ENCODE measurements at places on chromosomes 16 and 17. TPM values are rescaled to one million over a fixed set of nuclear protein-coding genes. Genes with fewer than 3 reads are reported as not detected.

DNA sequence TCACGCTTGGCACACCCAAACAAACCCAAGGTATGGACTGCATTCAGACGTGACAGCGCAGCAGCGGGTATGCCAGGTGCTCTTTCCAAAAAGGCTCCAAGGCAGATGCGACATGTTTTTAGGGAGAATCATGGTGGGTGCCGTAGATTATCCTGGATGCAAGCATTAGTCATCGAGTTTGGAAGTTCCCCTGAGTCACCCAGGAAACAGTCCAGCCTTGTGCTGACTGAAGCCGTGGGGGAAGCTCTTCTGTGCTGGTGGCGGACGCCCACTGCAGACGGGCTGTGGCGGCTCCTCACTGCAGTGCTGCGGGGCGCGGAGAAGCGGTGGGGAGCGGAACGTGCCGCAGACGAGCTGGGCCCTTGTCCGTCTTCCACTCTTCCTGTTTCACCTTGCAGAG lies 13.9 kb downstream of the JPT2 start:
- no peak for DNase-seq

GRCh38 chr17:27526604-27527002 lies 70.4 kb downstream of the KSR1 start:
- peak; percentile 55 for DNase-seq

Gene HEATR9
- not detected for total RNA-seq

GRCh38 chr17:57906910-57907309 lies 48.3 kb downstream of the CUEDC1 start:
- no peak for DNase-seq

GRCh38 chr16:1909561-1910231 lies 8.5 kb downstream of the HS3ST6 start:
- DNase-seq: no peak

Gene C17orf78
- total RNA-seq: not detected

DNA sequence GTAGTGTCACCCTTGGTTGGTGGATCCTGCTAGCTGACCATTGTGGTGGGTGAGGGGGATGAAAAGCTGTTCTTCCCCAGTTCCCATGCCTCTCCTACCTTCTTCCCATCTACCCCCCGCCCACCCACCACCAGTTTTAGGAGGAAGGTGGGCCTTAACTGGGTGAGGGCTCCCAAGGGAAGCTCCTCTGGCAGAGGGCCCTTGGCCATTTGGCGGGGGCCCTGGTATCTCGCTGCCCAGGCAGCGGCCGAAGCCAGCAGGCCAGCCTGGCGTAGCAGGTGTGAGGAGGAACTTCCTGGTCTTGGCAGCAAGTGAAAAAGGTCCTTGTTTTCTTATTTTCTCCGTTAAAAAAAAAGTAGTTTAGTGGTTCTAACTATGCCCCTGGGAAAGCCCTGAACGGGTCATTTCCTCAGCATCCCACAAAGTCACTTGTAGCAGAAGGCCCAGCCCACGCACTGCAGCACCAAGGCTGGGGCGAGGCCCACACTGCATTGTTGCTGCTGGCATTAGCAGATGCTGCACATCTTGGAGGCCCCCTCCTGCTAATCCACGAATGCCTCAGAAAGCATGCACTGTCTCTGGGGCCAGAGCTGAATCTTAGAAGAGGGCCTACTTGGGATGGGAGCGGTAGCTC lies 72.5 kb downstream of the MPRIP start:
- peak; percentile 33 for DNase-seq

GRCh38 chr17:79729761-79730160 lies 982 bp upstream of the ENPP7 start:
- DNase-seq: no peak

Gene LGALS9B
- total RNA-seq: not detected

GRCh38 chr17:82463925-82464566 lies 5.5 kb downstream of the NARF start:
- no peak for DNase-seq

Gene ATAD5
- total RNA-seq: 32.1 TPM

Gene SLC5A10
- not detected for total RNA-seq

Gene KRTAP17-1
- total RNA-seq: not detected

- DNase-seq: no peak
Measured at GRCh38 chr17:53527473-53527872, 295.3 kb upstream of the KIF2B start.

Gene PRSS27
- 1.9 TPM for total RNA-seq

GRCh38 chr16:81492311-81492761 lies 47.7 kb downstream of the CMIP start:
- DNase-seq: no peak

DNA sequence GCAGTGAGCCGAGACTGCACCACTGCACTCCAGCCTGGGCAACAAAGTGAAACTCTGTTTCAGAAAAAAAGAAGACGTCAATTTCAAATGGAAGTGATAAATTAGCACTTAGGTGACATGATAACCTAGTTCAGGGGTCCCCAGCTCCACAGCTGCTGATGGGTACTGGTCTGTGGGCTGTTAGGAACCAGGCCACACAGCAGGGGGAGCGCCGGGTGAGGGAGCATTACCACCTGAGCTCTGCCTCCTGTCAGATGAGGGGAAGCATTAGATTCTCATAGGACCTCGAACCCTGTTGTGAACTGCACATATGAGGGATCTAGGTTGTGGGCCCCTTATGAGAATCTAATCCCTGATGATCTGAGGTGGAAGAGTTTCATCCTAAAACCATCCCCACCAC lies 253.0 kb downstream of the FOXL1 start:
- DNase-seq: no peak

- DNase-seq: no peak
Measured at GRCh38 chr17:61440697-61441096, 11.5 kb upstream of the TBX4 start.

GRCh38 chr17:50882851-50883250 lies 16.7 kb upstream of the TOB1 start:
- DNase-seq: no peak

DNA sequence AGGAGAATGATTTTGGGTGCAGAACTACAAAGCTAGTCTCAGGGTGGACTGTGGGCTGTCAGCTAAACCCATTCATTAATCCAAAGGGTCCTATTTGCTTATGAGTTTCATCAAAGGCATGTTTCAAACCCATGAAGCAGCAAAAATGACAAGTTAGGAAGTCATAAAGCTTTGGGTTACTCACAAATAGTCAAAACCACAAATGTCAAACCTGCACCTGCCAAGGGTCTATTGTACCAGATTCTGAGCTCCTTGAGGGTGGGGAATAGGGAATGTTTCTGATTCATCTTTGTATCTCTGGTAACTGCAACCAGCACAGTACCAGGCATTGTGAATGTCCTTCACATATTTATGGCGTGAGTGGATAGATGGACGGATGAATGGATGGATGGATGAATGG lies 317.7 kb downstream of the MAF start:
- DNase-seq: no peak

Gene EVI2A
- total RNA-seq: 42.7 TPM

GRCh38 chr17:44591206-44591605 lies 33.9 kb downstream of the FZD2 start:
- DNase-seq: no peak

DNA sequence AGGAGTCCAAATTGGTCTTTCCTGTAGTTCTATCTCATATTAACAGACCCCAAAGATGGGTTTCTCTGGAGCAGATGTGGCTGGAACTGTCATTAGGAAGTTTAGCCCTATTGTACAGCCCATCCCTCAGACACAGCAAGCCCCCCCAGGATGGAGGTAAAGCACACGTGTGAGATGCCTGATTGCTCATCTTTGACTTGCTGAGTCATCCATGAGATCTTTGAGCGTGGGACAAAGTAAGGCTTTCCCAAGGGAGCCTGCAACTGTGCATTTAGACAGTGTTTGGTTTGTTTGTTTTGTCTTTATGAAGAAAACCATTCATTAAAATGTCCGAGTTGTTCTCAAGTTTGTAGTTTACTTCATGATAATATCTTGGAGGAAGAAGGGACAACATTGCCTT lies 145.3 kb upstream of the CDH13 start:
- DNase-seq: no peak

Gene DNAH9
- total RNA-seq: not detected

- DNase-seq: no peak
Measured at GRCh38 chr16:67868290-67868689, 4.6 kb upstream of the EDC4 start.

DNA sequence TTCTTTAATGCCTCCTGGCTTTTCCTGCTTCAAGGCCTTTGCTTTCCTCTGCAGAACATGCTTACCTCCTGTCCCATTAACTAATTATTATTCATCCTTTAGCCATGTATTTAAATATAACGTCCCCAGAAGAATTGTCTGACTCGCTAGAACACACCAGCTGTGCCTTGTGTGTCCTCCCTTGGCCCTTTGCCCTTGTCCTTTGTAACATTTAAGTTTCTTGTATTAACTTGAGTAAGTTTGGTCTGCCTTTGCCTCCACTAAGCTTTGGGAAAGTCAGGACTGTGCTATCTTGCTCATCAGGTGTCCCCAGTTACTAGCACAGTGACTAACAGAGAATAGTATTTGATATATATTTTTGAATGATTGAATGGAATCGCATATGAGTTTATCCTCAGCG lies 29.6 kb upstream of the ABCA9 start:
- no peak for DNase-seq

GRCh38 chr17:30720013-30720471 lies 104.5 kb downstream of the CRLF3 start:
- no peak for DNase-seq

- no peak for DNase-seq
Measured at GRCh38 chr17:79412110-79412509, 198.7 kb downstream of the RBFOX3 start.

GRCh38 chr16:23384878-23385277 lies 68.1 kb downstream of the COG7 start:
- DNase-seq: no peak

Gene ZPBP2
- total RNA-seq: not detected

Gene CES5A
- total RNA-seq: not detected

- DNase-seq: peak; percentile 58
Measured at GRCh38 chr17:35460354-35460851, 11.8 kb upstream of the SLFN13 start.

DNA sequence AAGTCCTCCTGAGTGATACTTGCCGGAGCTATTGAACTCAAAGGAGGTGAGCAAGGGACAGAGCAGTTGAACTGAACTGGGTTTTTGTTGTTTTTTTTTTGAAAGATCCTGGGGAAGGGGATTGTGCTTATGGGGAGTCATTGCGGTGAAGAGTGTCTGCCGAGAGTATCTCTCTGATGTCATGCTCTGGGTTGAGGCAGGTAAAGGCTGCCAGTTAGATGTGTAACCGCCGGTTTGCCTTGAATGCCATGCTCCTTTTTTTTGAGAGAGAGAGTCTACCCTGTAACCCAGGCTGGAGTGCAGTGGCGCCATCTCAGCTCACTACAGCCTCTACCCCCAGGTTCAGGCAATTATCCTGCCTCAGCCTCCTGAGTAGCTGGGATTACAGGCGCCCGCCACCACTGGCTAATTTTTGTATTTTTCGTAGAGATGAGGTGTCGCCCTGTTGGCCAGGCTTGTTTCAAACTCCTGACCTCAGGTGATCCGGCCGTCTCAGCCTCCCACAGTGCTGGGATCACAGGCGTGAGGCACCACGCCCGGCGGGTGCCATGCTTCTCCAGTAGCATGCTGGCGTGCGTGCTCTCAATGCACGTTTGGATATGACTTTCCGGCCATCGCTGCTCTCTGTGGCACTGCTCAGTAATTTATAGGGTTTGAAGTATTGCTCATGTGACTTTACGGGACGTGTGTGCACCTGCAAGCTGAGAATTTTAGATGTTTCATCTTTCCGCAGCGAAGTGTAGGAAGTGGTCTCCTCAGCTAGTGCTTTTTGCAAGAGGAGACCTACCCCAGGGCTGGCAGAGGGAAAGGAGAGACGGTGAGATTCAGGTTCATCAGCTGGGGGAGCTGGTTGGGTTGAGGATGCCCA lies 8.5 kb downstream of the ZC3H18 start:
- no peak for DNase-seq

Gene TBC1D3
- not detected for total RNA-seq

Gene PHF12
- total RNA-seq: 45.7 TPM

GRCh38 chr17:82913304-82914043 lies 73.7 kb upstream of the ZNF750 start:
- DNase-seq: no peak

- no peak for DNase-seq
Measured at GRCh38 chr16:52621651-52622050, 74.7 kb upstream of the TOX3 start.

- no peak for DNase-seq
Measured at GRCh38 chr16:46857368-46857945, 26.5 kb upstream of the C16orf87 start.

DNA sequence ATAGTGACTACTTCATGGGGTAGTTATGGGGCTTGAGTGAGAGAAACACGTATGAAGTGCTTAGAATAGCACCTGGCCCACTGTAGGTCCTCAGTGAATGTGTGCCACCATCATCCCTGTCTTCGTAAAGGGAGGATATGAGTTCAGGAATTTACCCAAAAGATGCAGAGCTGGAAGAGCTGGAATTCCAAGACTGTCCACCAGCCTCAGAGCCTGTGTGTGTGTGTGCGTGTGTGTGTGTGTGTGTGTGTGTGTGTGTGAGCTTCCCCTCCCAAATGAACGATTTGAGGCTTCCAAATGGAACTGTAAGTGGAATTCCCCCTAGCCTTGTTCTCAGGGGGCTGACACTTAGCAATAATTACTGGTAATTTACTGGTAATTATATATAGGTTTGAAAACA lies 27.3 kb downstream of the WFDC1 start:
- DNase-seq: no peak

Gene MT4
- not detected for total RNA-seq

- no peak for DNase-seq
Measured at GRCh38 chr17:17076066-17076465, 33.8 kb downstream of the MPRIP start.

Measured in activated naive CD8-positive, alpha-beta T cell treated with anti-CD3 and anti-CD28 coated beads for 36 hours (primary cell).